ENCODE measurements at places on chromosomes 5 and 9.

DNA sequence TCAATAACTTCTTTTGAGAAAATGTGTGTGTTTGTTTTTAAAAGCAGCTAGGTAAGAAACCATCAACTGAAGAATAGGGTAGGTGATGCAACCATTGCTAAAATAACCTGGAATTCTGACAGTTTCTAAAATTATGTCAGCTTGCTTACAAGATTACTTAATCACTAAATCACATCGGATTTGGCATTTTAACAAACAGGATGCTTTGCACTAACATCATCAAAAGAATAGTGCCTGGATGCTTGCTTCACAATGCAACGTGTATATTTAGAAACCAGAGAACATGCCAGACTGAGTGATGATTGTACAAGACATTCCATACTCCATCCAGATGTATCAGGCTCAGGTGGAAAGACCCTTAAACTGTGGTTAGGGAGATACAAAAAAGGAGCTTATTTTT, 43.9 kb downstream of the PAM start:
- DNase-seq, result no peak

DNA sequence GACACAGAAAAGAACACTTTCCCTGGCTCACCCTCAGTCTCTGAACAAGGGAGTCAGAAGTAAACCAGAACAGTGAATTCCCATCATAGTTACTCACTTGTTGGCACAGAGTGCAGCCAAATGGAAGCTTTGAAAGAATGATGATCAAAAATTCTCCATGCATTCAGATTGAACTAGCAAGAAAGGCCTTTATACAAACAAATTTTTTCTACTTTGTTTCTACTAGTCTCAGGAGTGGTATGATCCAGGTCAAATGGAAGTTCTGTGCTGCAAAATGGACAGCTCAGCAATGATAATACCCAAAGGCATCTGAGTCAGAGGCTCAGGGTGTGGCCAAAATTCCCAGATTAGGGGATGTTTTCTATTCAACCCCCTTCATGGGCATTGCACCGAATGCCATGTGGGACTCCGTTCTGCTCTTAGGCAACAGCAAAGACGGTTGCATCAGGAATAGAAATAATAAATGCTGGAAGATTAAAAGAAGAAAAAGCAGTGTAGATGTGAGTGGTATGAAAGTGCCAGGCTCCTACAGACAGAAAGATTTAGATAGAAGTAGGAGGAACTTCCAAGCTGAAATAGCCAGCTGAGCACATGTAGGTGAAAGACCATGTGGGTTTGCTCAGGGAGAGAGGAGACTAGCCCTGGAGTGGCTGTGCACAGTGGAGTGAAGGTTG, 24.0 kb upstream of the ASPN start:
- DNase-seq, result no peak

- DNase-seq, result no peak
Observed at GRCh38 chr5:94389515-94389899, 228.9 kb downstream of the KIAA0825 start.

DNA sequence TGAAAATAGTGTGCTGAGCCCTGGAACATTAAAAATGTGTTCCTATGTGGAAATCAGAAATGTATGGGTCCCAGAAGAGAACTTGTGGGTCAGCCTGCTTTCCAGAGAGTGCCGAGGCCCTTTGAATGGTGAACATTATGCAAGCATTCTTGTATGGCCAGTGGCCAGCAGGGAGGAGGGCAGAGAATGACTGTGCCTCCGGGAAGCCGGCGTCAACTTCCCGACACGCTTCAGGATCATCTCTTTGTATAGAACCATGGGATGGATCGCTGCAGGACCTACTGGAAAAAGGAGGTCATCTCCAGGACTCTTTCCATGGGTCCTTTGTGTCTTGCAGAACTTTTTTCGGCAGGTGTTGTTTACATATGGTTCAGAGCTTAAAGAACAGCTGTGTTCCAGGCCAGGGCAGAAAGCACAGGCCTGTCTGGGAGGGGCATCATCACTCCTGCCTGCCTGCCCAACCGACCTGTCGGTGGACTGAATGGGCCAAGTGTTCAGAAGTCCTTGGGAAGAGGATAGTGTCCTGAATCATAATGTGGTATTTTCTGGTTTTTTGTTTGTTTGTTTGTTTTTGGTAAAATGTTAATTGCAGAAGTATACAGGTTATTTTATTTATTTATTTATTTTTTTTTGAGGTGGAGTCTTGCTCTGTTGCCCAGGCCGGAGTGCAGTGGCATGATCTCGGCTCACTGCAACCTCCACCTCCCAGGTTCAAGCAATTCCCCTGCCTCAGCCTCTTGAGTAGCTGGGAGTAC, 9.0 kb downstream of the PRRC2B start:
- DNase-seq, result no peak

- DNase-seq, result no peak
Observed at GRCh38 chr9:23736293-23736692, 89.7 kb downstream of the ELAVL2 start.

DNA sequence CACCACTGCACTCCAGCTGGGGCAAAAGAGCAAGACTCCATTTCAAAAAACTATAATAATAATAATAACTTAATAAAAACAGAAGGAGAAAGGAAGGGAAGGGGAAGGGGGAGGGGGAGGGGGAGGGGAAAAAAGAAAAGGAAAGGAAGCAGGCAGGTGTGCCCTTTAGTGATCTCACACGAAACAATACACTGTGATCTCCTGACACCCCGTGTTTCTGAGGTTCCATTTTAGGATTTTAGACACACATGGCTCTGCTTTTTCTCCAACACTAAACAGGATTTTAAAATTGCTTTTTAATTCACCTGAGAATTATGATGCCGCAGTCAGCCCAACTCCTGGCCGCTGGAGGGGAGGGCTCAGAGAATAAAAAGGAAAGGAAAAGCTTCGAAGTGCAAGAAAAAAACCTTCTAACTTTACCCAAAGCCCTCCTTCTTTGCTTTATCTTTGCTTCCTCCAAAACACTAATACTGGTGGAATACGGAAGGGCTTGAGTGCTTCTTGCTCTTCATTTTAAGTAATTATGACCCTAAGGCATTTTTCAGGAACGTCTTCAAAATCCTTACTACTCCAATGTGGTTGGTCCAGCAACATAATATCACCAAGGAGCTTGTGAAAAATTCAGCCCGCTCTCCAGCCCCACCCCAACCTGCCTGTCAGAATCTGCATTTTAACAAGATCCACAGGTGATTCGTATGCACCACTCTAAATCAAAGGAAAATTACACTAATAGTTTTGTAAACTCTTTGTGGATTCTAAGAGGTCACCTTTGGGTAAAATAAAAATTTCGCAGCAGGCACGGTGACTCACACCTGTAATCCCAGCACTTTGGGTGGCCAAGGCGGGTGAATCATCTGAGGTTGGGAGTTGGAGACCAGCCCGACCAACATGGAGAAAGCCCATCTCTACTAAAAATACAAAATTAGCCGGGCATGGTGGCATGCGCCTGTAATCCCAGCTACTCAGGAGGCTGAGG, 66.0 kb downstream of the MYO10 start:
- no peak for DNase-seq

- no peak for DNase-seq
Observed at GRCh38 chr9:136211441-136212344, 6.8 kb upstream of the LHX3 start.

- no peak for DNase-seq
Observed at GRCh38 chr5:92599217-92599810, 981.7 kb downstream of the NR2F1-AS1 start.

- no peak for DNase-seq
Observed at GRCh38 chr9:77896938-77897667, 134.5 kb downstream of the GNAQ start.

GRCh38 chr5:7897014-7897600, 28.2 kb downstream of the MTRR start:
- DNase-seq, result no peak

GRCh38 chr5:121292664-121293063, 559.0 kb upstream of the FTMT start:
- DNase-seq, result no peak

- DNase-seq, result no peak
Observed at GRCh38 chr5:1468247-1468612, 23.0 kb upstream of the SLC6A3 start.

GRCh38 chr5:157718519-157718918, 12.7 kb upstream of the THG1L start:
- peak; percentile 7 for DNase-seq

DNA sequence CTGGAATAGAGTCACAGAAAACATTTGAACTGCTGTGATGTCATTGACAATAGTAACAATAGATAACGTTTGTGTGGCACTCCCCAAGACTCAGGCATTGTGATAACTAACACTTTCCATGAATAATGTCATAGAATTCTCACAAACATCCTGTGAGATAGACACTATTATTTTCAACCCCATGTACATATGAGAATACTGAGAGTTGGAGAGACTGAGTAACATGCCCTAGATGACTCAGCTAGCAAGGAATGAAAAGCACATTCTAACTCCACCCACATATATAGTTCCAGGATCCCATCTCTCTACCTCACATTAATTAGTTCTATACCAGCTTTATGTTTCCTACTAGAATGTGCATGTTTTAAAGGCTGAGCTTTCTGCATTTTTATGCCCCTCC, 71.4 kb downstream of the ASTN2 start:
- no peak for DNase-seq

DNA sequence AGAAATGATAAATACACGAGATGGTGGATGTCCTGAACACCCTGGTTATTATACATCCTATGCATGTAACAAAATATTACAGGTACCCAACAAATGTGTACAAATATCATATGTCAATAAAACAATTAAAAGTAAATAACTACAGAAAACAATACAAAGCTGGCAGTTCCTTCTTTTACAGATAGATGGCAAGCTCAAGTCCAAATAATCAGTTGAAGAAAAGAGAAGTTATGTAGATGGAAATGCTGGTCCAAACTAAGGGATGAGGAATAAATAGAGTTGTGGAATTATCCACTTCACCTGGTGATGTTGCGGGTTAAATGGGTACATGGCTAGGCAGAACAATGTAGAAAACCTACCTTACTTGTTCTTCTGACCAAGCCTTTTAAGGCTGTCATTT, 79.4 kb downstream of the PALM2AKAP2 start:
- no peak for DNase-seq

DNA sequence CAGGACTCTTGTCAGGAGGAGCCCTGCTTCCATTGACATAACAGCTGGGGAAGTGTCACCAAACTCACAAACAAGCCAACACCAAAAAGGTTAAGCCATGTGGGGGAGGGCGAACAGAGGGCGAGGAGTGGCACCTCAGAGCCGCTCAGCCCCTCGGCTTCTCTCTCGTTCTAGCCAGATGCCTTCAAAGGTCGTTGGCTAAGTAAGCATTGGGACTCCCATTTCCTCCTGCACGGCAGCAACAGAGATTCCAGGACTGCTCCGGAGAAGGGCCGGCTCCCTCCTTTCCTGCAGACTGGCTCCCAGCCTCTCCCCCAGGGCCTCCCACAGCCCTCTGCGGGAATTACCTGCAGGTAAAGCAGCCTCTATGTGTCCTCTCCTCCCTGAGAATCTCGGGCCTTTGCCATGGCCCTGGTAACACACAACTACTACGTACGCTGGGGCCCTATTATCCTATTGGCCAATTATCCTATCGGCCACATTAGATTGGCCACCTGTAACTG, 52.1 kb upstream of the RNU6ATAC start:
- DNase-seq, result no peak

DNA sequence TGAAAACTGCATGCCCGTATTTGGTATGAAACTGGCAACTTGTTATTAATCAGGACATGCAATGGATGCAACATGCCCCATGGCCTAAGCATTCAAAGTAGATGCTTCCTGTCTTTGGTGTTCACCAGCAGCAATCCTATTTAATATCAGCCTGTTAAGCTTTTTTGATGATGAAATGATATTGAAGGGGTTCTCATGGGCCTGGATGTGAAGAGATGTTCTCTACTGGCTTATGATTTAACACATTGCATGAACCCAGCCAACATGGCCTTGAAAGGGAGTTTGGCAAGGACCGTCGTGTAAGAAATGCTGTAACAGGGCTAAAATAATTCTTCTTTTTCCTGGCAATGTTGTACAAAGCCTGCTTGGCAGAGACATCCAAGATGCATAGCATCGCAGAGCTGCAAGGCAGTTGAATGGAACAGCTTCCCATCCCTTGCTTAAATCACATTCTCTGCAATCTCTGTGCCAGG, 111.2 kb downstream of the SMARCA2 start:
- no peak for DNase-seq

- no peak for DNase-seq
Observed at GRCh38 chr5:181219262-181220177, 3.6 kb upstream of the TRIM41 start.

GRCh38 chr5:172528440-172528839, 74.1 kb upstream of the SH3PXD2B start:
- DNase-seq, result no peak

DNA sequence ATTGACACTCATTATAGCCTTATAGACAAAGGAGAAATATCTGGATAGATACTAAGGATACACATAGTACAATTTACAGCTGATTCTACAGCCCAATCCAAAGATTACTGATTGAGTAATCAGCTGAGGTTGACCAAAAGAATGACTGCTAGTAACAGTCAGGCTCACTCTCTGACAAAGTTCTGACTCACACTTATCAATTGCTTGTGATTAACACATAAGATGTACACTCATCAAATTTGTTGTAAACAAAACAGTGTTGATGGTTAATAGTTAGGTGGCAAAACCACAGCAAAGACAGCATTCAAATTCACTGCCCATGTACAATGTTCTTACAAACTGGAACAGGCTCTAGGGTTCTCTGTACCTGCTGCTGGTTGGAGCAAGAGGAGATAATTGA, 422.7 kb downstream of the TLE1 start:
- DNase-seq, result no peak

GRCh38 chr5:172799416-172799815, 28.4 kb upstream of the DUSP1 start:
- no peak for DNase-seq

GRCh38 chr9:100206899-100207298, 107.9 kb downstream of the INVS start:
- DNase-seq, result no peak

GRCh38 chr9:91099436-91099835, 262.3 kb downstream of the AUH start:
- no peak for DNase-seq

GRCh38 chr5:138819081-138819480, 56.1 kb downstream of the LRRTM2 start:
- no peak for DNase-seq

DNA sequence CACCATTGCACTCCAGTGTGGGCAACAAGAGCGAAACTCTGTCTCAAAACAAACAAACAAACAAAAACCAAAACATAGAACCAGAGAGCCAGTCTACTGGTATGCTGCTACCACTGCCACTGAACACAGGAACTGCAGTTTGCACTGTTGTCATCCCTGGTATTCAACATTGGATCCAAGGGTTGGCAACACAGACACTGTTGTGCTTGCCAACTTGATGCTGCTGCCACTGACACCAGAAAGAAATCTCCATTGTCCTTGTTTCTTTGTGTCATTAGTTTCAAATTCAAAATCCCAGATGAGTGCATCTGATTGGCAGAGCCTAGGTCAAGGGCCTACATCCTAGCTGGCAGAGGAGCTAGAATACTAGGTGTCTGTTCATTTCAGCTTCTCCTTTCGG, 16.2 kb downstream of the HINT1 start:
- DNase-seq, result no peak

- DNase-seq, result no peak
Observed at GRCh38 chr5:21807953-21808352, 1045.2 kb downstream of the CDH12 start.

GRCh38 chr5:54062958-54063357, 247.4 kb downstream of the ARL15 start:
- DNase-seq, result no peak

GRCh38 chr9:128555180-128555721, 2.9 kb downstream of the SPTAN1 start:
- no peak for DNase-seq

Data from iPS DF 19.7 (cell line).